Dermis blood vessel endothelial cell (primary cell): ENCODE measurements at places on chromosomes 6 and 20. TPM values are rescaled to one million over a fixed set of nuclear protein-coding genes. Genes with fewer than 3 reads are reported as not detected.
A peak's percentile ranks its signal among the peaks of the same experiment; 100 is the strongest.

- DNase-seq = no peak
Observed at GRCh38 chr6:141202626-141203025, 930.1 kb upstream of the GJE1 start.

- no peak for DNase-seq
Observed at GRCh38 chr6:111171577-111172400, 84.5 kb downstream of the SLC16A10 start.

DNA sequence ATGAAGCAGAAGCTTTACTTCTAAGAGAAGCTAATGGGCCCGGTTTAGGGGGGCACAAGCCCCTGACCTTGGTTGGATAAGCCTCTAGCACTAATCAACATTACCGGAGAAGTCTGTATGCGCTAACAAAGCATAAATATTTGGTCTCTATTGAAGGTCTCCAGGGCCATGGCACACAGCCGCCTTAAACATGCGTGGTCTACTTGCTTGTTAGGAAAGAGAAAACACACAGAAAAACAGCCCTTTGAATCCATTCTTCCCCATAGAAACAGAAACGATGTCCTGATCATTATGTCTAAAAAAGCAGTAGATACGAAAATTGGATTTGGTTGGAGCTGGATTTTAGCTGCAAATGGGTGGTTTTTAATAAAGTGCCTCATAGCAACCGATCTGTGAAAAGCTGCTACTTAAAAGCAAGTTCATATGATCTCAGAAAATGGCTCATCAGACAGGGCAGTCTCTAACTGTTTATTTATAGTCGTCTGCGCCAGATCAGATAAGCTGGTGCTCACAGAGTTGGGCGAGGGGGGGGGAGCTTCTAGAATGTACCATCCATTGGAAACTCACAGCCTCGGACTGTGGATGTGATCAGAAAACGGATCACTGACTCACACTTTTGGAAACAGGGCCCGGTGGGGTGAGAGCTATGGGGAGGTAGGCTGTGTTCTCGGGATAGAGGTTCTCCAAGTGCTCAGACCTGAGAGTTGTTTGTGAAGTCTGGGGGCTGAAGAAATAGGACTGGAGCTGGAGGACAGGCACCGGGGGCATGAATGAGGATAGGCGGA, 35.3 kb upstream of the APCDD1L start:
- peak; percentile 80 for DNase-seq

DNA sequence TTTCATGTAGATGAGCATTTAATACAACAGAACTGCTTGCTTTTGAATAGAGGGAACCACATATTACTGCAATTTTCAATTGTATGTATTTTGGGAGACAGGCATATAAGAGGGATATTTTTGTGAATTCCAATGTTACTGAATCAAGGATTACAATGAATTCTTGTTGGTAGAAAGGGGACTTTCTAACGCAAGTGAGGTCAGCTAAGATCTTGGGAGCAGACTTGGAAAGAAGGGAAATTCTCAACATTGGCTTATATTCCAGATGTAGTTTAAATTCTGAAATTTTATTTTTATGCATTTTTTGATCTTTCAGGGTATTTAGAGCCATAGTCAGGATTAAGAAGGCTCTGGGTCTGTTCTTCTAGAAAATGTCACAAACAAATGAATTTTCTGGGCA, 43.3 kb upstream of the CTAGE9 start:
- no peak for DNase-seq

SIRPB2 gene
- 0.51 and 1.3 TPM in 2 replicates for total RNA-seq

DLK2 gene
- 0.60 and 0.68 TPM in 2 replicates for total RNA-seq
